ENCODE measurements at places on chromosomes 5 and 9. TPM values are rescaled to one million over a fixed set of nuclear protein-coding genes. Genes with fewer than 3 reads are reported as not detected.

- no peaks in the 10 kb centered on the region for H3K36me3 ChIP-seq
- no peak for DNase-seq
- H3K4me1 ChIP-seq: peaks cover 27% of the 10 kb centered on the region
- H3K27ac ChIP-seq: no peak within 1 kb of the TSS
- H3K27me3 ChIP-seq: 0 out of 2 replicates have a peak, but pooled peaks cover 2% of the 10 kb centered on the region
Measured at GRCh38 chr9:129665389-129665775, at the start of gene PRRX2. PRRX2 (plus strand) TSS chr9:129665647; CDS start chr9:129665868, 221 bp downstream.

GRCh38 chr5:107968998-107969397 lies 298.3 kb upstream of the EFNA5 start:
- no peak overlapping the region for H3K4me3 ChIP-seq
- H3K4me1 ChIP-seq: peaks cover 23% of the 10 kb centered on the region
- H3K36me3 ChIP-seq: no peaks in the 10 kb centered on the region
- H3K27me3 ChIP-seq: no peaks in the 10 kb centered on the region

GRCh38 chr5:143355710-143356109 lies 47.8 kb downstream of the NR3C1 start:
- H3K27me3 ChIP-seq: no peaks in the 10 kb centered on the region
- peaks cover 43% of the 10 kb centered on the region for H3K4me1 ChIP-seq
- no peak overlapping the region for H3K27ac ChIP-seq
- no peak overlapping the region for H3K4me3 ChIP-seq

The SHISAL2B gene
- not detected for total RNA-seq

DNA sequence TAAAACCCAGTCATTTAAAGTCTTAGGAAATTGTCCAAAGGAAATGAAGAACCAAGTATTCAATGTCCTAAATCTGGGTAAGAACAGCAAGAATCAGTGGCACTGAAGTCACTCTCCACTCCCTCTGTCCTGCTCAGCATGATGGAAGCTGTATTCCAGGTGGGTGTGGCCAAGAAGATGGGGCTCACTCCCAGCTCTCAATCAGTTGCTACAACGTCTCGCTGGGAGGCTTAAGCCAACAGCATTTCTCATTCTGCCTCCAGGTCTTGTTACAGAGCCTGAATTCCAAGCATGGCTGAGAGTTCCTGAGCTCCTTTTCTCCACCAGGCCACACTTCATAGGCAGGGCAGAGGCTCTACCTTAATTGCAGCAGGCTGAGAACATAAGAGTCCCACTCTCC lies 41.2 kb upstream of the TRIO start:
- peaks cover 31% of the 10 kb centered on the region for H3K4me1 ChIP-seq
- H3K4me3 ChIP-seq: no peak overlapping the region
- no peak for DNase-seq
- H3K27me3 ChIP-seq: no peaks in the 10 kb centered on the region
- H3K36me3 ChIP-seq: no peaks in the 10 kb centered on the region

GRCh38 chr5:138565100-138565821 lies 9.9 kb downstream of the HSPA9 start:
- H3K36me3 ChIP-seq: peaks cover 100% of the 10 kb centered on the region
- no peak for DNase-seq
- peaks cover 20% of the 10 kb centered on the region for H3K4me1 ChIP-seq
- H3K27ac ChIP-seq: no peak overlapping the region
- no peak overlapping the region for H3K4me3 ChIP-seq

The SHC3 gene
- 0.16 TPM for total RNA-seq

DNA sequence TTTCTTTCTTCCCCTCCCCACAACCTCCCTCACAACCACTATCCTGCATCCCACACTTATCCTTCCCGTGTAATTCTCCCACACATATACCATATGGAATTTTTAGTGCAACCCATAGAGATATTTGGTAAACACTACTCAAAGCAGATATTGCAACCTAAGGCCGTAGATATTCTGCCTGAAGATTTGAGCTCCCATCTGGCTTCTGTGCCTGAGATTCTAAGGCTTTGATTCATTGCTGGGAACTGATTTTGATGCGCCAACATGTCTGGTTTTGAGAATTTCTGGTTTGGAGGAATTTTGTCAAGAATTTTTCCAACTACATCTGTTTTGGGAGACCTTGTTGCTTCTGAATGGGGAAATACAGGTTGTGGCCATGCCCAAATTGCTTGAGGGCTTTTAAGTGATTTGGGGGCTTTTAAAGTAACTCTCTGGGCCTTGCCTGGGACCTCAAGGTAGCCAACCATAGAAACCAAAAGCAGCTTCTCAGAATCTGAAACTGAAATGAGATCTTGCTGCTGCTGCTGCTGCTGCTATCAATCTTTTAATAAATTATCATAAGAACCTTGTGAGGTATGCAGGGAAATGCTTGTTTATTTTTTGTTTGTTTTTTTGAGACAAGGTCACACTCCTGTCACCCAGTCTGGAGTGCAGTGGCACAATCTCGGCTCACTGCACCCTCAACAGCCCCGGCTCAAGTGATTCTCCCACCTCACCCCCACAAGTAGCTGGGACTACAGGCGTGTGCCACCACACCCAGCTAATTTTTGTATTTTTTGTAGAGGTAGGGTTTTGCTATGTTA lies 36.2 kb downstream of the PLAC8L1 start:
- H3K4me3 ChIP-seq: no peak overlapping the region
- peaks cover 34% of the 10 kb centered on the region for H3K36me3 ChIP-seq
- no peaks in the 10 kb centered on the region for H3K27me3 ChIP-seq

DNA sequence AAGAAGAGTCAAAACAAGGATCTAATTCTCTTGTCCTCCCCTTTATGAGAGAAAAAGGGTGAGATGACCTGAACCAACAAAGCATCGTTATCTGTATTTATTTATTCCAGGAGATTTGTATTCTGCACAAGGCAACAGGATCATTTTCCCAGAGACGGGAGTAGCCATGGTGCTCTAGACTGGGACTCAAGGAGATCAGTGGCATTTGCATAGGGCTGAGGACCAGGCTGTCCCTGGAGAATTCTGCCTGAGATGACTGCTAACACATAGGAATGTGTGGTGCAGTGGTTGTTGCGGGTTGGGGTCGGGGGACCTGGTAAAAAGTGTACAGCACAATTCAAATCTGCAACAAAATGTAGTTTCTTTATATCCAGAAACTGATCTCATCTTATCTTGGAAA lies 22.3 kb upstream of the ZNF474 start:
- H3K27ac ChIP-seq: no peak overlapping the region
- H3K4me1 ChIP-seq: 0 out of 2 replicates have a peak, but pooled peaks cover 3% of the 10 kb centered on the region
- DNase-seq: no peak
- H3K36me3 ChIP-seq: no peaks in the 10 kb centered on the region
- H3K27me3 ChIP-seq: no peaks in the 10 kb centered on the region

GRCh38 chr5:126531543-126532120 lies 63.4 kb downstream of the ALDH7A1 start:
- H3K27ac ChIP-seq: peak overlapping the region; percentile 3
- H3K36me3 ChIP-seq: no peaks in the 10 kb centered on the region
- no peak overlapping the region for H3K4me3 ChIP-seq
- peaks cover 23% of the 10 kb centered on the region for H3K4me1 ChIP-seq
- peak; percentile 43 for DNase-seq
- no peaks in the 10 kb centered on the region for H3K27me3 ChIP-seq

- no peak for DNase-seq
- no peaks in the 10 kb centered on the region for H3K27me3 ChIP-seq
- H3K27ac ChIP-seq: no peak overlapping the region
- no peak overlapping the region for H3K4me3 ChIP-seq
Measured at GRCh38 chr5:161846746-161847145, 1.2 kb upstream of the GABRA1 start.

- no peaks in the 10 kb centered on the region for H3K36me3 ChIP-seq
- peak; percentile 34 for DNase-seq
- H3K4me3 ChIP-seq: no peak overlapping the region
- H3K27me3 ChIP-seq: peaks cover 14% of the 10 kb centered on the region
Measured at GRCh38 chr5:6573651-6574101, 59.2 kb downstream of the NSUN2 start.

The PAEP gene
- total RNA-seq: not detected

- peaks cover 6% of the 10 kb centered on the region for H3K4me1 ChIP-seq
- DNase-seq: no peak
- no peaks in the 10 kb centered on the region for H3K27me3 ChIP-seq
- H3K4me3 ChIP-seq: no peak overlapping the region
- no peak overlapping the region for H3K27ac ChIP-seq
Measured at GRCh38 chr9:71795097-71795813, 26.9 kb upstream of the CEMIP2 start.

The CYSRT1 gene
- not detected for total RNA-seq

The BTNL3 gene
- not detected for total RNA-seq

GRCh38 chr9:101481261-101481660 lies 45.7 kb upstream of the ALDOB start:
- H3K36me3 ChIP-seq: peaks cover 10% of the 10 kb centered on the region
- H3K4me3 ChIP-seq: no peak overlapping the region
- no peak for DNase-seq

DNA sequence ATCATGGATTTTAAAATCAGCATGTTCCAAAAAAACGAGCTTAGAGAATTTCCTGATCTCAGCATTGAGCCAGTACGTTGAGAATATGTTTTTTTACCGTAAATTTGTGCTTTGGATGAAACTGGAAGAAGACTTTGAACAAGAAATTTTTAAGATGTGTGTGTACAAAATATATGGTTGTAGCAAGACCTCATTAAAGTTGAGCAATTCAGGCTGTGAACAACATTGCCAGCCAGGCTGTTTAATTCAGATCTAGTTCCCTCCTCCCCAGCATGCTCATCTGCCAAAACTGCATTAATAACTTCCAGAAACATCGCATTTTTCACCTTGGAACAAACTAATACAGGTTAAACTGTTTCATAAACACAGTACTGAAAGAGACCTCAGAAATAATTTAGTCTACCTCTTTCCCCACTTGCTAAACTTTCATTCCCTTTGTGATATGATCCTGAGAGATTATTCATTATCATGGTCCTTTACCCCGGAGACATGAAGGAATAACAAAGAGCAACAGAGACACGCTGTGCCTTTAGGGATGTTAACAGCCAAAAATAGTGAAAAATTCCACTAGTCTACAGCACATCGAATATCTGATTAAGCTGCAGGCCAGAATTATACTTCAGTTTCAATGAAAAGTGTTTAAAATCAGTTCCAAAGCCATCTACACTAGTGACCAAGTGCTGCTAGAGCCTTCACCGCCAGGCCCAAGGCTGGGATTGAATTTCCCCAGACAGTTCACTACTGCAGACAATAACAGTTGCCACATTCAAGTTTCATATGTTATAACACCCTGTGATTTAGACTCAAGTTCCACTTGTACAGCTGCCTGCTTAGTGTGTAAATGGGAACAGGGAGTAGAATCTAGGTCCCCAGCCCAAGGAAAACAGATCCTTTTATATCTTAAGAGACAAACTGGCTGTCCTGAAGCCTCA lies 89.6 kb downstream of the EFNA5 start:
- DNase-seq: no peak

The LAMC3 gene
- not detected for total RNA-seq

- H3K4me3 ChIP-seq: no peak overlapping the region
- H3K36me3 ChIP-seq: no peaks in the 10 kb centered on the region
- no peak overlapping the region for H3K27ac ChIP-seq
- H3K27me3 ChIP-seq: no peaks in the 10 kb centered on the region
- peaks cover 10% of the 10 kb centered on the region for H3K4me1 ChIP-seq
- DNase-seq: no peak
Measured at GRCh38 chr5:123881759-123882244, 369.8 kb downstream of the CSNK1G3 start.

GRCh38 chr5:171310212-171310818 lies 1.3 kb downstream of the TLX3 start:
- H3K27ac ChIP-seq: no peak overlapping the region
- no peak overlapping the region for H3K4me3 ChIP-seq
- no peak for DNase-seq
- H3K4me1 ChIP-seq: peaks cover 8% of the 10 kb centered on the region
- no peaks in the 10 kb centered on the region for H3K36me3 ChIP-seq
- H3K27me3 ChIP-seq: peaks cover 38% of the 10 kb centered on the region

GRCh38 chr9:545480-545879 lies 296.0 kb upstream of the DMRT1 start:
- H3K4me3 ChIP-seq: no peak overlapping the region
- DNase-seq: no peak
- H3K4me1 ChIP-seq: no peaks in the 10 kb centered on the region

The TPRN gene
- total RNA-seq: 6.1 TPM

DNA sequence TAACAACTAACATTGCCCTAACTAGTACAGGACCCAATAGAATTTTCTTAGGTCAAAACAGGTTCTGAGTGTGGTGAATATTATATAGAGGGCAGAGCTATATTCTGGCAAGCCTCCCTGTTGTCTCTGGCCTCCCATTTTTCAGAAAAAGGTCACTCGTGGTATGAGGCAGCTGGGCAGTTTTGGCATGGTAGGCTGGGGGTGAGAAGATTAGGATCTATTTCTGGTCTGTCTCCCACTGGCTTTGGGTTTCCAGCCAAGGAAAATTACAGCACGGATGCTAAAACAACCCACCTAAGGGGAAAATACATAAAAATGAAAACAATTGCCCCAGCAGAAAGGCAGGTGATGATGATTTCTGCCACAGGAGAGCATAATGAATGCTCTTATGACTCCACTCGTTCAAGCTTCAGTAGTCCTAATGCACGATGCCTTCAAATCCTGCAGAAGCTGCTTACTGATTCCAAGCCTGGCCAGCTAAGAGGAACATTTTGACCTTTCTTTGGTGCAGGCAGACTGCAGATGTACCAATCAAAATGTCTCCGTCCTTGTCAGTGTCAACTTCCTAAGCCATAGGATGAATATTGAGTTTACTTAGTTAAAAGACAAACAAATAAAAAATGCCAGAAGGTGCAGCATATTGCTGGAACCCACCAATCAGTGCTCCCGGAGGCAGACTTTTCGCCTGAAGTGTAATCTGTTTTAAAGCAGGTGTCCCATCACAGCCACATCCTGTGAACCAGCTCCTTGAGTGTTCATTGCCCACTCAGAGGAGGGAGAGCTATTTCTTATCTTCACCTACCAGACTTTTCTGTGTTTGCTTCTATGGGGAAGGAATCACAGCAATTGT lies 435.4 kb downstream of the ZSWIM6 start:
- no peak overlapping the region for H3K4me3 ChIP-seq
- no peaks in the 10 kb centered on the region for H3K36me3 ChIP-seq
- H3K27ac ChIP-seq: no peak overlapping the region
- peaks cover 11% of the 10 kb centered on the region for H3K27me3 ChIP-seq
- no peaks in the 10 kb centered on the region for H3K4me1 ChIP-seq
- DNase-seq: no peak

GRCh38 chr5:133741396-133741795 lies 129.1 kb upstream of the FSTL4 start:
- H3K27me3 ChIP-seq: no peaks in the 10 kb centered on the region
- H3K27ac ChIP-seq: no peak overlapping the region
- H3K36me3 ChIP-seq: no peaks in the 10 kb centered on the region

GRCh38 chr5:142984011-142984410 lies 213.8 kb downstream of the ARHGAP26 start:
- H3K27me3 ChIP-seq: no peaks in the 10 kb centered on the region
- no peak for DNase-seq
- H3K27ac ChIP-seq: peak overlapping the region; percentile 20
- H3K4me3 ChIP-seq: no peak overlapping the region
- peaks cover 59% of the 10 kb centered on the region for H3K4me1 ChIP-seq
